ENCODE measurements at places on chromosomes 4 and X.

DNA sequence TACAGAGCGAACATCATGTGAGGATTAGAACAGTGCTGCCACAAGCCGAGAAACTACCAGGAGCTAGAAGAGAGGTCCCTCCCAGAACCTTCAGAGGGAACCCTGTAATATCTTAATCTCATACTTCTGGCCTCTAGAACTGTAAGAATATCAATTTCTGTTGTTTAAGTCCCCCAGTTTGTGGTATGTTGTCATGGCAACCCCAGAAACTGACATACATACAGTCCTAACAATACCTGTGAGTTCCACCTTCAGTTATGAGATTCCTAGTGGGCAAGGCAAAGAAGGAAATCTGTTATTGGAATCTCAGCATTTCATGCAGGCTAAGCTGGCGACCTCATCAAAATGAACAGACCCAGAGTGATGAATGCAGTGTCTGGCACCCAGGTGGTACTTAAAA, 42.5 kb downstream of the ZBTB49 start:
- no peak for DNase-seq

- DNase-seq: no peak
Observed at GRCh38 chrX:130125091-130125874, 15.0 kb upstream of the ELF4 start.

- no peak for DNase-seq
Observed at GRCh38 chrX:54597728-54598127, 67.7 kb downstream of the GNL3L start.

GRCh38 chr4:113317523-113317922, 268.1 kb downstream of the ANK2 start:
- no peak for DNase-seq

- DNase-seq: peak; percentile 82
Observed at GRCh38 chrX:54182194-54182863, 725 bp downstream of the FAM120C start.

- DNase-seq: no peak
Observed at GRCh38 chr4:158599150-158599549, 72.5 kb downstream of the C4orf46 start.

DNA sequence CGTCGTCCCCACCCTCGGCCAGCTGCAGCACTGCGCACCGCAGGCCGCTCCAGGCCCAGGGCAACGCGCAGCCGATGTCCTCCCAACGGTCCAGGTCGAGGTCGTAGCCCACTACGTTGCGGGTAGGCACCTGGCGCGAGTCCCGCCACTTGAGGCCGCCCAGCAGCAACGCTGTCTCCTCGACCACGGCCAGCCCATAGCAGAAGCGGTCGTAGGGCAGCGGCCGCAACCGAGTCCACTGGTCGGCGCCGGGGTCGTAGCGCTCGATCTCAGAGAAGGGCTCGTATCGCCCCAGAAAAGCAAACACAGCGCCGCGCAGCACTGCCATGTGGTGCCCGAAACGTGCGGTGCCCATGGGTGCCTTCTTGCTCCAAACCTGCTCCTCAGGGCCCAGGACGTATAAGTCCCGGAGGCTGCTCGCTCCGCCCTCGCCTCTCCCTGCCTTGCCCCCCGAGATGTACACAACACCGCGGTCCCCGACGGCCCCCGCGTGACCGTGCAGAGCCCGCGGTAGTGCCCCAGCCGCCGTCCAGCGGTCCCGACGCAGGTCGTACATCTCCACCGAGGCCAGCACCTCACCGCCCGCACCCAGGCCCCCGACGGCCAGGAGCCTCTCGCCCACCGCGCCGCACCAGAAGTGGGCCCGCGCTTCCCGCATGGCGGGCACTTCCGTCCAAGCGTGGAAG, 2.1 kb downstream of the KLHL34 start:
- DNase-seq: peak; percentile 18

DNA sequence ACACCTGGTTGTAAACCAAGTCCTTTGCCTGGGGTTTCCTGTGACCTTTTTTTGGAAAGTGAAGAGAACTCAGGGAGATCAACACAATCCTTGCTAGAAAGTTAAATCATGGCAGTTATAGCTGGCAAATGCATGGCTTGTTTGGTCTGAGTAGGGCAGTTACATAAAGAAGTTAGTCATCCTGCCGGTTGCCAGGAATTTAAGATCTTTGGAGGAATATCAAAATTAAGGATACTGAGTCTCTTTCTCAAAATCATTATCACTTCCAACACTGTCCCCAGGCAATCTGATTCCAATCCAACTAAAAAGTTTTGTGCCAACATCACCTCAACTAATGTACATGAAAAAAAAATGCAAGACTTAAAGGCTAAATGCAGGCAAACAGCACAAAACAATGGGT, 40.3 kb downstream of the C4orf54 start:
- DNase-seq: no peak

DNA sequence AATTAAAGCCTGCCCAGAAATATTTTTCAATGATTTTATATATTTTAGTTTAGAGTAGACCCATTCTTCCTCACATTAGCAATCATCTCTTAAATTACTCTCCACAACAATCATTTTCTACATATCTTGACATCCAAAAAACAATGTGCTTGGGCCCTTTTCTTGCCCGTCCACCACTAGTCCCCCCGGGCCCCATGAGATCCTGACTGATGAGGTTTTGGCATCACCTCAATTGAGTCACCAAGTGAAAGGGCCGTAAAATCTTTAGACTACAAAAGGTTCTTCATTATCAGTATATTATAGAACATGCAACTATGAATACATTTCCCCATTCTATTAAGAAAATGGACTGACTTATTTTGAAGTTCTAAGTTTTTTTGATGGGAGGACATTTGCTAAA, 4.0 kb upstream of the CDKL2 start:
- DNase-seq: no peak

- peak; percentile 75 for DNase-seq
Observed at GRCh38 chr4:180028682-180029081, 2214.5 kb upstream of the TENM3 start.

- DNase-seq: no peak
Observed at GRCh38 chrX:23845351-23845817, 62.4 kb downstream of the APOO start.

- peak; percentile 56 for DNase-seq
Observed at GRCh38 chr4:187826725-187827124, 168.8 kb upstream of the ZFP42 start.

DNA sequence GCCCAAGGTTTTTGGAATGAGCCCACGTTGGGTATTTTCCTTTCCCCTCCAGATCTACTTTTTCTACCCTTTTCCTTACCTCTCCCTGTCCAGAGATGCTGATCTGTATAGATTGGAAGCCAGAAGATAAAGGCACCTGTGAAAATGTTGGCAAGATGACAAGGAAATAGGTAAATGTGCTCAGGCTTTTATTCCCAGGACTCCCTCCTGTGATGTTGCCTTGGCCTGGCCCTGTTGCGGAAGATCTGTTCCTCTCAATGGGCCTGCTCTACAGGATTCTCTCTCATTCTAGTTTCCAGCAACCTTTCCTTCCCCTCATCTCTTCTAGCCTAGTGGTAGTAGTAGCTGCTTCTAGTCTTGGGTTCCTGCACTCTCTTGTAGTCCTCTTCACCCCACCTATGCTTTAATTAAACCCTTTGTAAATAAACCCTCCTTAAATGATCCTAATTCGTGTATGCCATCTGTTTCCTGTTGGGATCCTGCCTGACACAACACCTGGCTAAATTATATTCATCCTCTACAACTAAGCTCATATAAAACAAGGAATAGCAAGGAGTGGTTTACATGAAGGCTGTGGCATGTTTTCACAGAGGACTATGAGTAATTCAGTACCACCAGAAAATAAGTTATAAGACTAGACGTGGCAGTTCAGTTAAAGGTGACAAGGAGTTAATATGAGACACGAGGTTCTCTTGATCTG, 95.7 kb upstream of the MAOA start:
- DNase-seq: no peak

DNA sequence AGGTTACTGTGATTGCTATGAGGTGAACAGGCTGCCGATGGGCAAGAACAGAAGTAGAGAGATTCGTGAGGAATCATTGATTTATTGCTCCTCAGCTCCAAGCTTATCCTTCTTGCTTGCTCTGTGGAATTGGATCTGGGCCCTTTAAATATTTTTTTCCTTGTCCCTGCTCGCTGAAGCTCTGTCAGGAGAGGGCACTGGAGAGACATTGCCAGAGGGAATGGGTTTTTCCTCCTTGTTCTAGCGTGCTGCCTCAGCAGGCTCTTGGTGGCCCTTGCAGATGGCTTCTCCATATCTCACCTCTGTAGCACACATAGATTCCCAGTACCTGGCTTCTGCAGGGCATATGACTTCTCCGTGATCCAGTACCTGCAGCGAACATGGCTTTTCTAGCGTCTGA, 67.4 kb downstream of the CNGA2 start:
- DNase-seq: no peak

DNA sequence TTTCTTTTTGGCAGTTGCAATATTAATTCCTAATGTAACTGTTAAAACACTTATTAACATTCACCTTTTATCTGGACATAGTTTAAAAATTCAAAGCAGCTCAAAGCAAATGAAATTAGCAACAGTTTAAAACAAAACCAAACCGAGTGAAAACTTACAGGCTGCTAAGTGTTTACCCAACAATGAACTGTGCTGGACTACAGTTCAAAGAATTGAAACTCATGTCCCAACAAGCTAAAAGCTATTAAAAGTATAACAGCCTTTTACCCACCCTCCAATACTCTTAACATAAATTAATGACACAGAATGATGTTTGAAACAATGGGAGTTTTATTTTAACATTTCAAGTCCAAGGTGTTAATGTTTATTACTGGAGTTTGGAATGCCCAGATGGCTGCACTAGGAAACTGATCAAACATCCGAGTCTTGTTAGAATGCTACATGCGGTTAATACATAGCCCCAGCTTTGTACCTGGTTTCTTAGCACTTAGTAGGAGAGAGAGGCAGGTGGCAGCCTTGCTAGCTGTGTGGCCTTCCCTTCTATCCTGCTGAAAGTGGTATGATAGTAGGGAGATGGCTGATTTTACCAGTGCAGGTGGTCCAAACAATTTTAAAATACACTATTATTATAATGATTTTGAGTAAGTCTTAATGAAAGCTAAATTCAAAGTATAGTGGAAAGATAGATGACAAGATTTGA, 21.1 kb upstream of the FRYL start:
- DNase-seq: no peak

GRCh38 chr4:12139296-12139695, 710.6 kb upstream of the HS3ST1 start:
- DNase-seq: no peak

DNA sequence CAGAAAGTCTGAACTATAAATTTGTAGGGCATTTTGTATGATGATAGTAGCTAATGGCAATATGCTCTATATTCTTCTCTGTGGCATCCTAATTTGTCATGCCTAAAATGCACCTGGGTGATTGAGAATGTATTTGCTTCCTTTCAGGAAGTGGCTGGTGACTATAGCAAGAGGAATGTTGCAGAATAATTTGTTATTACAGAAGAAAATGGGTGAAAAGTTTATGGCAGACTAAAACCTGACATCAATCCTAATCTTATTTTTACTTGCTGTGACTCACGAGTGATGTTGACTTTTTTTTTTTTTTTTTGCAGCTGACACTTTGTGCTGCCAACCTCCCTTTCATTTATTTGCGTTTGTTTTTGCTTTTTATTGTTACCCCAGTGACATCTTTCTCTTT, 141.1 kb downstream of the MSL3 start:
- no peak for DNase-seq

GRCh38 chr4:136713140-136713539, 819.2 kb downstream of the PCDH18 start:
- no peak for DNase-seq

- no peak for DNase-seq
Observed at GRCh38 chr4:137626942-137627738, 94.8 kb upstream of the PCDH18 start.

DNA sequence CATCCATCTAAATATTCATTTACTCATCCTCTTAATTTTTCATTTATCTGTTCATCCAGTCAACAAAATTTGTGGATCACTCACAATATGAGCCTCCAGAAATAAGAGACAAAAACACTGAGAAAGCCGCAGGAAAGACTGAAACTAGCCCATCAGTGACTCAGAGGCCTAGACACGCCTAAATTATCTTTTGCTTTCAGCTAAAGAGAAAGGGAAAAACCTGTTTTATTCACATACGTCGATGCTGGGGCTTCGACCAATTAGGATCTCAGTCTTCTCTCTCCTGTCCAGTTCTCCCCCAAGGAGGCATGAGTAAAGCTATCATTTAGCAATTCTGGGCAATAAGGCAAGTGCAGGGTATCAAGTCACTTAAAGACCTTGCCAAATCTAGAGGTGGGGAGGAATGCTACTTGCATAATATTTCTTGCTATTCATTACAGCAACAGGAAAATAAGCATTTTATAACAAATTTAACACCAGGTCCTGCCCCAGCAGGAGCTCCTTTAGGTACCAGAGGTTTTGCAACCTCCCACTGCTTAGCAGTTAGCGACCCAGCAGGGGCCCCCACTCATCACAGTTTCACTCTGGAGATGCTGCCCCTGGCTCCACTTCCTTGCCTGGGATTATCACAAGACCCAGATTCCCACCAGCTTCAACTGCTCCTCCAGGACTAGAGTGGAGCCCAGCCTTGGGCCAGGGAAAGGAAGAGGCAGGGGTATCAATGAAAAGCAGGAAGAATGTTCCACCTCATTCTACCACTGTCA, 30.1 kb upstream of the TMEM154 start:
- no peak for DNase-seq

DNA sequence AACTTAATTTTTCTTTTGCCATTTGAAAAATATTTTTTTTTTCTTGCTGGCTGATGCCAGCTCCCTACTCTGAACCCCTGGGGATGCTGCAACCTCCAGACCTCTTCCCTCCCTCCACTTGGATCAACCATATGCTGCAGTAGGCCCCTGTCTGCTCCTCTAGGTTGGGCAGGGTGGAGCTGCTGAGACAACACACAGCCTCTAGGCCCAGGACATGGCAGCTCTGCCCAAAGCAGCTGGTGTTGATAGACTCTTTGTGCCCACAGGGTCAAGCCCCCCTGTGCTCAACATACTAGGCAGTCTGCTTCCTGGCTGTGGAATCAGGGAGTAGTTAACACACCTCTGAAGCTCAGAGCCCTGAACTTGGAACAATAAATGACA, 19.9 kb upstream of the CLNK start:
- no peak for DNase-seq

DNA sequence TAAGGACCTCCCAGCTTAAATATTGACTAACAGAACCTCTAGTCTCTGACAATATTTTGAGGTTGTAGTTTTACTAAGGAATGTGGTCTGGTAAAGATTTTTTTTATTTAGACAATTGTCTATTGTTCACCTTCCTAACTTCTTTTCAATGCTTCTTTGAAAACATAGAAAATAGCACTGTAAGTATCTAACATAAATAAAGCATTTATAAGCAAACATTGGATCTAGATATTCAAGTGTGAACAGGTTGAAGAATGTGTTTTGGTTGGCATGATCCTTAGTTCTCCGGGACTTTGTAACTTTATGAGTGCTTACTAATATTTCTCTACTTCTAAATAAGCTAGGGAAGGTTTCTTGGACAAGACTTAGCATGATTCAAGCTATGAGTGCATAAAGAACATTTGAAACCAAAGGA, 285.4 kb upstream of the ARSJ start:
- no peak for DNase-seq

Data from testis (tissue), 5 donors.